ENCODE measurements at places on chromosomes 11 and 22.
A peak's percentile ranks its signal among the peaks of the same experiment; 100 is the strongest.

DNA sequence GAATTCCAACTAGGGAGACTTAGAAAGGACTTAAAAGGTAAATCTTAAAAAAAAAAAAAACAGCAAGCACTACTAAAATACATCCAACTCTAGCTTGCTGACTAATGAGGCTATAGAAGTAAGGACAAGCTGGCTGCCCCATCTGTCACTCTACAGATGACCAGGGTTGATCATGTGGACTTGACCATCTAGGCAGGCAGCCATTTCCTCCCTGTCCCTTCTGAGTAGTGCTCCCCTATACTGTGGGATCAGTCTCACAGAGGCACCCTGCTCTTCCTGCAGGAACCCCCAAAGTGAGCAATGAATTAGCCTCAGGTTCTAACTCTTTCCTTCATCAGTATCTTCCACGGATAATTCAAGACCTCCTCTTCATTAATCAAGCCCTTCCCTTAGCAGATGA, 12.3 kb downstream of the SLC1A2 start:
- DNase-seq, result no peak

GRCh38 chr22:19844377-19845053, 10.2 kb downstream of the GNB1L start:
- no peak for DNase-seq

GRCh38 chr11:124098141-124098540, 17.1 kb upstream of the VWA5A start:
- no peak for DNase-seq

GRCh38 chr11:85021058-85021457, 606.1 kb downstream of the DLG2 start:
- no peak for DNase-seq

GRCh38 chr22:33513388-33514338, 406.6 kb downstream of the LARGE1 start:
- no peak for DNase-seq

GRCh38 chr11:122226810-122227379, 110.9 kb upstream of the BLID start:
- DNase-seq, result no peak

- DNase-seq, result peak; percentile 89
Observed at GRCh38 chr11:10459029-10459970, 4.2 kb downstream of the AMPD3 start.
